Astrocyte of the spinal cord (primary cell): ENCODE measurements at places on chromosomes 3 and 15.

GRCh38 chr15:95168951-95169431 lies 937.6 kb downstream of the MCTP2 start:
- no peak for DNase-seq

DNA sequence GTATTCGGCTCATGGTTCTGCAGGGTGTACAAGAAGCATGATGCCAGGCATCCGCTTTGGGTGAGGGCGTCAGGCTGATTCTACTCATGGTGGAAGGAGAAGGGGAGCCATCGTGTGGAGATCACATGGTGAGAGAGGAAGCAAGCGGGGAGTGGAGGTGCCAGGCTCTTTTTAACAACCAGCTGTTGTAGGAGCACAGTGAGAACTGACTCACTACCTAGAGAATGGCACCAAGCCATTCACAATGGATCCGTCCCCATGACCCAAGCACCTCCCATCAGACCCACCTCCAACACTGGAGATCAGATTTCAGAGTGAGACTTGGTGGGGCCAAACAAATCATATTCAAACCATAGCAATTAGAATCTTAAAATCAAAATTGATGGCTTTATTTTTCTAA lies 259.8 kb upstream of the CTDSPL start:
- no peak for DNase-seq

GRCh38 chr15:41982133-41982930 lies 10.0 kb upstream of the EHD4 start:
- DNase-seq = no peak

- DNase-seq = no peak
These were observed 4.9 kb upstream of the RPN1 start for GRCh38 chr3:128655531-128655930.

- no peak for DNase-seq
These were observed 147.1 kb downstream of the NUP210 start for GRCh38 chr3:13272831-13273603.

- no peak for DNase-seq
These were observed 36.3 kb upstream of the PCOLCE2 start for GRCh38 chr3:142925140-142925539.

GRCh38 chr3:8505621-8506020 lies 4.0 kb downstream of the LMCD1 start:
- DNase-seq = no peak

DNA sequence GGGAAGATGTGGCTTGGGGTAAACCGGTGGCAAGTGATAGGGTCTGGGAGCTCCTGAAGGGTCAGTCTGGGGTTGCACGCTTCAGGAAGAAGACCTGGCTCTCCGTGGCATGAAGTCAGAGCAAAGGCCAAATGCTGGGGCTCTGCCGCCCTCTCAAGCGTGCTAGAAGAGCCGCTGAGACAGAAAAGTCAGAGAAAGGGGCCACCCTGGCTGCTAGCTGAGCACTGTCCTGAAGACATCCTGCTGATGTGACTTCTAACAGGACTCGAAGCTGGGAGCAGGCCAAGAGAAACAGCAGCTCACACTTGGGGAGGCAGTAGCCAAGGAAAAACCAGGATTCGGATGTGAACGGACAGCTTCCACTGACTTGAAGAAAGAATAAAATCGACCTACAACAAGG lies 270.4 kb downstream of the OCA2 start:
- DNase-seq = peak; percentile 28

DNA sequence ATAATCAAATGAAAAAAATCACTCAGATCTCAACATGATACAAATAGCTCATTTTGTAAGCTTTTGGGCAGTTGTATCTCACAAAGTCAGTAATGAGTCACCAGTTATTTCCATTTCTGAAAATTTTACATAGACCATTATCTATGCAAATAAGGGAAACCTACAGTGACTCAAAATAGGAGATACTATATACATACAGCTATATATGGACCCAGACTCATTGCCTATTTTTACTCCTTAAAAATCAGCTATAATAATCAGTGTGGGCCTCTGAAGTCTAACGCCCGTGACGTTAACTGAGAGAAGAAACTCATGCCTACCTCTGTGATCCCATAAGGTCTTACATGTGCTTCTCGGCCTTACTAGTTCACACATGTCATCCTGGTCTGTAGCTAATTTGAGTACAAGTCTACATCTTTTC lies 31.6 kb downstream of the LRIG1 start:
- no peak for DNase-seq

GRCh38 chr3:49339581-49339940 lies 292 bp downstream of the USP4 start:
- no peak for DNase-seq

DNA sequence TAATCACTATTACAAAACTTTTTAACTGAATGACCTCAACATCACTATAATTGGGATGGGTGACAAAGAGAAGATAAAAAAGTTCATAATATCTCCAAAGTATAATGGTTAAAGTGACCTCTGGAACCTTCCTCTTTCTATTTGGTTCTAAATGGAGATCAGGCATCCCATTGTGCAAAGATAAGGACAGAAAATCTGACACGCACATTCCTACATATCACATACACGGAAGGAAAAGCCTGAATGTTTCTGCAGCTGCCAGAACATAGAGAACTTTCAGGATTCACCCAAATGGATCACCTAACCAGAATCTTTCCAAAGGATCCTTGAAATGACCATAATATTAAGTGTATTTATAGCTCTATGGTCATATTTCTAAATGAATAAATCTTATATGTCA lies 128.2 kb downstream of the TFDP2 start:
- DNase-seq = no peak

GRCh38 chr3:194306771-194307640 lies 44.1 kb downstream of the CPN2 start:
- DNase-seq = no peak

DNA sequence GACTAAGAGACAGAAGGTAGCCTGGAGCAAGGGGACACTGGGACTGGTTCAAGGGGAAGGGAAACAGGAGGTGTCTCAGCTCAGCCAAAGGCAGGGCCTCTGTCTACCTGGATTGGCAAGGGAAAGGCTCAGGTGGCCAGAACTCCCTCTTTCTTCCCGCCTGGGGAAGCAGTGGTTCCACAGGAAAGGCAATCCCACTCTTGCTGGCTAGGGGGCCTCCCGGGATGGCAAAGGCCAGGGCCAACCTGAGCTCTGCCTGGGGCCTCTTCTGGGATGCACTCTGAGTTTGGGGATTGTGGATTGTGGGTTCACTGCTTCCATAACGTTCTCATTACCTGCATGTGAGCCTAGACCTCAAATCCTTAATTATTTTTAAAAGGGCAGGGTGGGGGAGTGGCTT lies 13.0 kb upstream of the PARP6 start:
- no peak for DNase-seq

- no peak for DNase-seq
These were observed 9.9 kb upstream of the EPB42 start for GRCh38 chr15:43230640-43231115.

DNA sequence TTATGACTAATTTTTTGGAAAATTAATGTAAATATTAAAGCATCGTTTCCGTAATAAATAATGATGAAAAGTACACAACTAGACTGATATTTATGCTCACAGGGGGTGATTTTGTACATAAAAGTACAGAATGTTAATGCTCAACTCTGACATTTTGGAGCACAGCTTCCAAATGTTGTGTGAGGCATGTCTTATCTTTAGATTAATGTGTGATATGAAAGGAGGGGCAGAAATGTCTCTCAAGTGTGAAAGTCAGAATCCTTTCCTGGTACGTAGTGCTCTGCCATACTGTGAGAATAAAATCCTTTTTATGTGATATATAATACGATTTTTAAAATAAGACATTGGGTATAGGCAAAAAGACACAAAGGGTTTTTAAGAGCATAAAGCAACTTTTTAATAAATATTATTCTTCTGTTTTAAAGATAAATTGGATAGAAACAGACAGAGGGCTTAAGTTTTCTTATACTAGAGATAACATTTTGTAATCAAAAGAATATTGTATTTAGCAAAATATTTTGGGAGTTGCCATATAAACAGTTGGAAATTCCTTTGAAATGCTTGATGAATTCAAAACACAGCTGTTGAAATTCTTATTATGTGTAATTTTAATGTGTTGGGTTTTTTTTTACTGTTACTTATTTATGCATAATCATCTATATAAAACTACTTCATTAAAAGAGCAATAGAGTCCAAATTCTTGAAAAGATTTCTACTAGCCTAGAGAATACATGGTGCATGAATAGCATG lies 389.7 kb downstream of the RAP2B start:
- no peak for DNase-seq

GRCh38 chr3:128873244-128874022 lies 6.0 kb upstream of the ACAD9 start:
- DNase-seq = no peak

DNA sequence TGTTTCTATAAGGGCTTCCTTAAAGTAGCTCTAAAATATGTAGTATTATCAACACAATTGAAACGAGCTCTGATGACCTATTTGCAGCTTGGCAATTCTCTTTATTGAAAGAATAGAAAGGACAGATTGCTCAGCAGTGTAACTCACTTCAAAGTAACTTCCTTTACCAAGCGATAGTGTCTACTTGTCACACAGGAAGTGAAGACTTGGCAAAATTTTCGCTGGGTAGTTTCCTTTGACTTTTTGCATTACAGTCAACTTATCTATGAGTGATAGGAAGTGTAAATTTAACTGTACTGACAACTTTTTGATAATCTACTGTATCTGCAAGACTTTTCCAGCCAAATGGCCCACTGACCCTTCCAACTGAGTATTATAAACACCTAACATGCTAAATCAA lies 22.8 kb downstream of the SLC9A9 start:
- no peak for DNase-seq

- DNase-seq = peak; percentile 85
These were observed 178.6 kb upstream of the CCDC54 start for GRCh38 chr3:107198581-107199181.

DNA sequence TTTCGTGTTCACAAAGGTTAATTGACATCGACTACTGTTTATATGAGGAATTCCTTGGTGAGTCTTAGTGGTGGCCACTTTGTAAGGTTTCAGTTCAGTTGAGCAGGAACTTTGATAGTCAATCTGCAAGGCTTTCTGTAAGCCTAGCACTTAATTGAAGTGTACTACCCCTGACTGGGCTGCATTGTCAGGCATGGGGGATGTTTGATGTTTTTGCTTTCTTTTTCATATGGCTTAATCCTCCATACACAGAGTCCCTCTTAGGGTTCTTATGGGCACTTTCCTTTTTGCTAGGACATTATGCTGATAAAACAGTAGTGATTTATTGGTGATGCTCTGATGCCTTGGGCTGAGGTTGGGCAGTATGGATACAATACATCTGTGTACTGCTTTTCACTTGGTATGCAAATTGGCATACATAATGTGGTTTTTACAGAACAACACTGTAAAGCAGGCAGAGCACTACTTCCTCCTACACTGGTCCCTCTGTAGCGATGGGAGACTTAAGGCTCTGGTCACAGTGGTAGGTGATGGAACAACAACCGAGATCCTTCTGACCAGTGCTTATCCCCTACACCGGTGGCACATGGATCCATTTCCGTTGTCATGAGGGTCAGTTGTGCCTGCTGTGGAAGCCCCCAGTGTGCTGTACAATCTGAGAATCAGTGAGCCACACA lies 261.0 kb downstream of the MFSD1 start:
- DNase-seq = no peak

DNA sequence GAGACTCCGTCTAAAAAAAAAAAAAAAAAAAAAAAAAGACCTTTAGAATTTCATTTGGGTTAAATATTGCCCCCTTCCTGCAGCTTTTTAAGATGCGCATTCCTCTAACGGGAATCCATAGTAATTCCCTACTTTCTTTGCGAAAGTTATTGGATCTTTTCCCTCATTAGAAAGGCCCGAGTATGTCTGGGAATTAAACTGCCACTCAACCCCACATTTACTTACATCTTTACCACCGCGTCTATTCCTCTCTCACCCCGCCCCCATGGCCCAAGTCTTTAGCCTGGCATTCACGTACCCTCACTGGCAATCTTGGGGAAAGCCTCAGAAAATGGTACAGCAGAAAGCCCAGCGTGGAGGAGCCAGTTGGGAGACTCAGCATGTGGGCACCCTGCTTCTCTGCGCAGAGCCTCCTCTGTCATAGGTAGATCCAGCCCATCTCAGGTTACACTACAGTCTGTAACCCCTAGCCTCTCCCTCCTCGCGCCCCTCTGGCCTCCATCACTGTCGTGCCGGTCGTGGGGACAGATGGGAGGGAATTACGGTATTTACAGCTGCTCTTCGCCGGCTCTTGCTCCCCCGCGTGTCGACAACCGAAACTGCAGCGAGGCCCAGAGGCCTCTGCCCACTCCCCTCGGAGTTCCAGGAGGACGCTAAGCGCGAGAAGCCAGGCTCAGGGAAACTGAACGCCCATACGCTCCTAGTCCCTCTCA lies 6.4 kb upstream of the ANKDD1A start:
- peak; percentile 70 for DNase-seq

DNA sequence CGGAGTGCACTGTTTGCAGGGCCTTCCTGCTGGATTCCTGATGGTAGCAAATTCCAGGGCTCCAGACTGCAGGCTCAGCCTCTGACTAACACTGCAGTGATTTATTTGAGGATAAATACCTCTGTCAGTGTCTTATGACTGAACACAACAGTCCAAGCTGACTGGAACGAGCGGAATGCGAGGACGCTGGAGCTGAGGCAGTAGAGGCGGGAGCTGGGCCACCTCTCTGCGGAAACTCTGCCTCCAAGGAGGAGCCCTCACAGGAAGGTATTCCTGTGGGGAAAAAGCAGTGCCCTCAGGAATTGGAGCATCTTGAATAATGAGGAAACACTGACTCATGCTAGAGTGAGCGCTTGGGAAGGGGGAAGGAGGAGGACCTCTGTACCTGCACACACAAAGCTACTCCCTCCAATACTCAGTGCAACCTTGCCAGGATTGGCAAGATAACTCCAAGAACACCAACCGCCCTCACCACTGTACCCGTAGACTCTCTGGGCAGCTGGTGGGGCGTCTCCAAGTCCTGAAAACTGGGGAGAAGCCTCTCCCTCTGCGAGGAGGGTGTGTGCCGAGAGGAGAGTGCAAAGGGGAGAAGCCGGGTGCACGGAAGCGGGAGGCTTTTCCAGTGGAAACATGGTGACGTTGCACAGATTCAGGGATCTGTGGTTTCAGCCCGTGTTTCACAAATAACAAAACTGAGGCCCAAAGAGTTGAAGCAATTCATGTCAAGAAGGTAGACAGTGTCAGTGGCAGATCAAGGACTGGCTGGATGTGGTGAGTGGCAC lies 43.0 kb downstream of the VGLL4 start:
- peak; percentile 99 for DNase-seq

- DNase-seq = peak; percentile 100
These were observed 545.0 kb downstream of the ZPLD1 start for GRCh38 chr3:102979682-102980354.

- DNase-seq = peak; percentile 97
These were observed 72.4 kb downstream of the SENP2 start for GRCh38 chr3:185658504-185658912.

DNA sequence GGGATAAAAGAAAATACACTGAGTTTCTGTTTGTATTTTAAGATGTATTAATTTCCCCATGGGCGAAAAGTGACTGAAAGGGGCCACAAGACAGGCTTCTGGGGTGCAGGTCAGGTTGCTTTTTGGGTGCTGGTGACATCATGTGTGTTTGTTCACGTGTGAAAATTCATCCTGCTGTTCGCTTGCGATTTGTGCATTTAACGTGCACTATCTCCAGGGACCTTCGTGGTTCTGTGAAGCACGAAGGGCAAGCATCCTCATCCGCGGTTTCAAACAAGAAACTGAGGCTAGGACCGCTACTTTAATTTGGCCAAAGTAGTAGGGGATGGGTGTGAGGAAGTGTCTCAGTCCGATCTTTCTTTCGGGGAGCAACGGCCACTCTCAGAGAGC lies 1.6 kb upstream of the SMAD6 start:
- DNase-seq = no peak
